ENCODE measurements at places on chromosomes 7 and 10. TPM values are rescaled to one million over a fixed set of nuclear protein-coding genes. Genes with fewer than 3 reads are reported as not detected.

DNA sequence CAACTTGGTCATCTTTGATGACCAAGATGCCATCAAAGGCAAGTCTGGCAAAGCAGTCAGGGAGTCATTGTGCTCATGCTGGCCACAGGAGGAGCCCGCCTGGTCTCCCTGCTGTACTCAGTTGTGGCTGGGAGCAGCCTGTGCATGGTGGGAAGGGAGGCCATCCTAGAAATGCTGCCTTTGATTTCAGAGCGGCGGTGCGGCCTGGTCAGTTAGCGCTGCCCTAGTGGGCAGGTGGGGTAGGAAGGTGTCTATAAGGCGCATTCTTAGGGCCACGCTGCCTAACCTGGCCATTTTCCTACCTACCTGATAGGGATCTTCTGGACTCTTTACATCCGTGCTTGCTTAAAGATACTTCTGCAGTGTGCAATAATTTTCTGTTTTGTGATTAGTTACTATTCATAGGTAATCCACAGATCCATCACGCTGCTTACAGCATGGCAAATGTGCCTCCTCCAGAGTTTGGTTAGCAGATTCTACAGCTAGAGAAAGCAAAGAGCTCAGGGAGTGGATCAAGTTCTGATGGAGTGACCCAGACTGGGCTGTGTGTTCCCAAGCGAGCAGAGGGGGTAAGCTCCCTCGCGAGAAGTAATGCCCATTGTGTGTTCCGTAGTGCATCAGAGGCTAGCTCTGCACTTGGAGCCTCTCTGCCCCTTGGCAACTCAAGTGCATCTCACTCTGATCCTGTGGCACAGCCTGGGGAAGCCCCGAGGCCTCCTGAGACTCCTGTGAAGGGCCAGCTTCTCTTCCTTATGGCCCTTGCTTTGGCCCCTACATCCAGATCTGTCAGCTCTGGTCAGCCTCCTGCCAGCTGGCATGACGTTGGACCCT lies 970.1 kb upstream of the ZNF722 start:
- no peak for DNase-seq

GRCh38 chr10:82041018-82041417 lies 166.0 kb downstream of the NRG3 start:
- peak; percentile 0 for DNase-seq

DNA sequence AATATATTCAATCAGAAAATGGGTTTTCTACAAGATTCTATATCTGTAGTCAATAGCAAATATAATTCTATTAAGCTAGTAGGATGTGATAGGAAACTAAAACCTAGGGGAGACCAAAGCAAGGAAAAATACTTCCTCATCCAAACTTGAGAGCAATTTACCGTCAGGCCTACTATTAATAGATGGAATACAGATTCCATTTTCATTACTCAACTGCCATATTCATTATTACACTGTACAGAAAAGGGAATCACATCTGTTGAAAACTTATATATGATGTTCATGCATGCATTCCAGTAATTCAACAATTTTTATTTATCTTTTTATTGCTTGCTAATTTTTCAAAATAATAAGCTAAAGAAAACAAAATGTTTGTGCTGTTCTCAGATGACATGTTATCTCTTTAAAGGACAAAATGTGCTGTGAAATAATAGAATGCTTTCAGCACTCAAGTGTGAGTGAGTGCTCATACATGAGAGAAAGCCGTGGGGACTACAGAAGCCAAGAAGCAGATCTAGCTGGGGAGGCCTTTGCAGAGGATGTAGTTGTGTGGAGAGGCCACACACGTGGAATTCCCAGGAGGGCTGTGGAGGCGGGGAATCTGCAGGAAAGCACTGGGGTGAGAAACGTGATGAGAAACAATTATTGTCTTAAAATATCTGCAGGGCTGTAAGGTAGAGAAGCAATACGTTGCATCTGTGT lies 110.0 kb downstream of the EGFR start:
- no peak for DNase-seq

DNA sequence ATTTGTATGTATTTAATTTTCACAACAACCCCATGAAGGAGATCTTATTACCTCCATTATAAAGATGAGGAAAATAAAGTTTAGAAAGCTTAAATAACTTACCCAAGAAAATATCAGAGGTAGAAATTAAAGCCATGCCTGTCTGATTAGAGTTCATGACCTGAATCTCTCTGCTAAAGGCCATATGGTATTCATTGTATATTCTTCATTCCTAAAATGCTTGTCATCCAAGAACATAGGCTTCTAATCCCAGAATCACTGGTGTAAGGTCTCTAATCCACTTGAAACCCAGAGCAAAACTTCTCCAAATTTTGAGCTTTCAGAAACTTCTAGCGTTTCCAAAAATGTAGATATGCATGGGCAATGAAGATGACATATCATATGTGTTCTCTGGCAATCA lies 72.3 kb upstream of the YAE1 start:
- no peak for DNase-seq

DNA sequence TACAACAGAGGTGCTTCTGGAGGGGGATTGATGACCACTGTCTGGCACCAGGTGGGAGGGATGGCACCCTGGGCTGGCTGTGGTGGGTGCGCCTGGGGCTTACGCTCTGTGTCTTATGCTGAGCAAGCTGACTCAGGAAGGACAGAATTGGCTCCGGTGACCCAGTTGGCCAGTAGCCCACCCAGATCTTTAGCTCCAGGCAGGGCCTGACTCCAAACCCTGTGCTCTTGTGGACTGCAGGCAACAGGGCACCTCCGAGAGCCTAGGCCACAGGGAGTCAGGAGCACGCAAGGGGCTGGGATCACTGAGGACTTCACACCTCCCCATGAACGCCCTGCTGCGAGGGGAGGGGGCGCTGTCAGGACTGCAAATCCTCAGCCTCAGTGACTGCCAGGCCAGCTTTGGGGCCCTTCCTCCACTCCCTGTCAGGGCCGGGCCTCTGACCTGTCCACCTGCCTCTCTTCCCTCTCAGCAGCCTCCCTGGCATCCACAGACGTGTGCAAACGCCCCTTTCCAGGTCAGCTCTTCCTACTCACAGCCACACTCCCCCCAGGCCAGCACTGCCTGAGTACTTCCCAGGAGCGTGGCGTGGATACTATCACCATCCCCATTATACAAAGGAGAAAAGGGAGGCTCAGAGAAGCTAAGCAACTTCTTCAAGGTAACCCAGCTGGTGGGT lies 118.7 kb downstream of the SLIT1 start:
- no peak for DNase-seq

GRCh38 chr7:120832803-120833202 lies 25.1 kb downstream of the TSPAN12 start:
- no peak for DNase-seq

GRCh38 chr7:130363026-130363847 lies 17.1 kb upstream of the CPA1 start:
- DNase-seq: peak; percentile 99

The PSMC2 gene
- 228 TPM for total RNA-seq
